ENCODE measurements at places on chromosomes 11 and 22.

- DNase-seq, result no peak
These were observed 2.8 kb downstream of the AMPD3 start for GRCh38 chr11:10457901-10458300.

DNA sequence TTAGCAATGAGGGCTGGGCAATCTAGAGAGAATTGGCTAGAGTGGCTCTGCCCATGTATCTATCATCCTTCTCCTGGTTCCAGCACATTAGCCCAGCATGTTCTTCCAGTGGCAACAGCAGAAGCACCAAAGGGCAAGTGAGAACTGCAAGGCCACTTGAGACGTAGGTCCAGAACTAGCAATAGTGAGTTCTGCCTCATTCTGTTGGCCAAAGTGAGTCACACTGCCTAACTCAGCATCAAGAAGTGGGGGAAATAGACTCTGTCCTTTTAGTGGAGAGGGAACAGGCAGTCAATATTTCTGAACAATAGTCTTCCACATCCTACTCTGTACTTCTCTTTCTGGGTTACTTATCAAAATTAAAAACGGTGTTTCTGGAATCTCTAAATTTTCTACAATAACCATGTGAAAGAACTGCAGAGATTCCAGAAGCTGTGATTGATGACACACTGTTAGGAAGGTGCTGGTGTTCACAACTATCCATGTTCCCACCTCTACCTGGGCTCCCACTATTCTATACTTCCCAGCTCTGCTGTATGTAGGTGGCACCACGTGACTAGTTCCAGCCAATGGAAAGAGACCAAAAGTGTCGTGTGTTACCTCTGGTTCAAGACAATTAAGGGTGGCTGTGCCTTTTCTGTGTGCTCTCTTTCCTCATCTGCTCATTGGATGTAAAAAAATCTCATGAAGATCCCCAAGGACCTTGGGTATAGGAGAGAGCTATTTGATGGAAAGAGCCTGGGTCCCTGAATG, 23.4 kb upstream of the GRK3 start:
- no peak for DNase-seq

GRCh38 chr11:76049511-76049910, 156.8 kb downstream of the WNT11 start:
- no peak for DNase-seq

DNA sequence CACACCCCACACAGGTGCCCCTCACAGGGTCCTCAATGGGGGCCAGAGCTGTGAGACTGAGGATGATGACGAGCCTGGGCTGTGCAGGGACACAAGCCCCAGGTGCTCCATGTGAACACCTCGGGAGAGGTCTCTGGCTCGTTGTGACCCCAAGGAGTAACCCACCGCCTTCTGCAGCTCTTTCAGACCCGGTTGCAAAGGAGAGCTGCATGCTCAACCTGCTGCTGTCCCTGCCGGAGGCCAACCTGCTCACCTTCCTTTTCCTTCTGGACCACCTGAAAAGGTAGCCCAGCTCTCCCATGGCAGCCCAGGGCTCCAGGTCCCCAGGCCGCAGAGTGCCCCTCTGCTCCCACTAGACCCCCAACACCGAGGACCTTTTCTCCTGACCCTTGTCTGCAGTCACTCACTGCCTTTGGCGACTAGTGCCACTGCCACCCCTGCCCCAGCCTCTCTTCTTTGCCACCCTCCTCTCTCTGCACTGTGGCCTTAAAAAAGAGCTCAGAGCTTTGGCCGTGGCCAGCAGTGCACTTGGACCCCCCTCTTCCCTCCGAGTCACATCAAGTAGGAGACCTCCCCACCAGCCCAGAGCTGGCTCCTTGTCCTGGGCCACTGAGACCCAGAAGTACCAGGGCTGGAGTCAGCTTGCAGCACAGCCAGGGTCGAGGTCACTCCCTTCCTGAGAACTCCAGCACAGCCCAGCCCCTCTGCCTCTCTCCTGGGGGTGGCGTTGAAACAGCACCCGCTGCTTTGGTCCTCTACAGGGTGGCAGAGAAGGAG, 133.7 kb downstream of the BCR start:
- no peak for DNase-seq

- no peak for DNase-seq
These were observed 176.9 kb downstream of the GRIA4 start for GRCh38 chr11:105786741-105787140.

- DNase-seq, result no peak
These were observed 19.1 kb downstream of the HIRA start for GRCh38 chr22:19412478-19412877.

GRCh38 chr11:62665075-62665598, at the start of the genes C11orf98 and CSKMT:
Gene C11orf98, minus strand, starts transcription at chr11:62665210. Its CDS starts 41 bp downstream, at chr11:62665169.
Gene CSKMT, plus strand, starts transcription at chr11:62665312. Its CDS starts 568 bp downstream, at chr11:62665880.
- peak; percentile 93 for DNase-seq

DNA sequence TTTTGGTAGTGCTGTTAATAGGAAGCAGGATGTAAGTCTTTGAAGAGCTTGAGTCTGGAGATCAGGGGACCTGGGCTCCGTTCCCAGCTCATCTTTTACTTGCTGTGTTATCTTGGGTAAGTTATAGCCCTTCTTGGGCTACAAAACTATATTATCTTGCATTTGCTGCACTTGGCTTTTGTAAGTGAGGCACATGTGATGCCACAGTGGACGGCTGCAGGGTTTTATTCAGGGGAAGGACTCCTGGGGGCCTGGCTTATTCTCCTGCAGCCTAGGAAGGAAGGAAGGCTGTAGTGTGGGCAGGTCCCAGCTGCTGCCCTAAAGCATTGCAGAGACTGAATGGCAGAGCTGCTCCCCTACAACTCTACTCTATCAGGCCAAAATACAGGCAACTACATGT, 6.4 kb downstream of the CD82 start:
- no peak for DNase-seq

DNA sequence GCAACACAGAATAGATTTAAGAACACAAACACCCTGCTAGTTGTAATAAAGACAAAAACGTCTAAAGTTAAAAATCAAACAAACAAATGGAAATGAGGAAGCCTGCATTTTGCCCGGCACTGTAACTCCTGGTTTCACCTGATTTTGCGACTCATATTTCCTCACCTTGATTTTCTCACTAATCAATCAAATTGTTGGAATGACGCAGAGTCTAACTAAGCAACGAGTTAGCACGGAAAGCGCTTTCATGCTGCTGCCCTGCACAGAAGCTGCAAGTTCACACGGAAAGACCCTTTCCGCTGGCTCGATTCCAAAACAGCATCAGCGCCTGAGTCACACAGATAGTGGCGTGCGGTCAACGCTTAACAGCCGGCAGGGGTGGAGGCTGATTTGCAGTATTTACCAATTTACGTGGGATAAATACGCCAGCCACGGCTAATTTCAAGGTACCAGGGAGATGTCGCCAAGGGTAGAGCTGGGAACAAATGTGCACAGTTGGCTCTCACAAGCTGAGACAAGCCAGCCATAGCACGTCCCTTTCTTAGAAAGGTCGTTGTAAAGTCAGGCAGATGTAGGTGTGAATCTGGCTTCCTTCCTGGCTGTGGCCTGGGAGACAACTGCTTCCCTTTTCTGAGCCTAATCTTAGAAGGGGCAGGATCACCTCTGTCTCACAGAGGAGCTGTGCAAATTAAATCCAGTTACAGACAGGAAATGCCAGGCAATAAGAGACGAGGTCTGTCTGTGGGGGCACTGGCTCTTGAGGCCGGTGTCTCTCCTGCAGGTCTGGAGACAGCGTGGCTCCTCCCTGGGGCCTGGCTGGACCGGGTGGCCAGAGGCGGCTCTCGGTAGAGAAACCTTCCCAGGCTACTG, 76.9 kb upstream of the TTLL12 start:
- DNase-seq, result peak; percentile 72

GRCh38 chr11:74427384-74427886, 29.2 kb upstream of the PGM2L1 start:
- DNase-seq, result no peak

DNA sequence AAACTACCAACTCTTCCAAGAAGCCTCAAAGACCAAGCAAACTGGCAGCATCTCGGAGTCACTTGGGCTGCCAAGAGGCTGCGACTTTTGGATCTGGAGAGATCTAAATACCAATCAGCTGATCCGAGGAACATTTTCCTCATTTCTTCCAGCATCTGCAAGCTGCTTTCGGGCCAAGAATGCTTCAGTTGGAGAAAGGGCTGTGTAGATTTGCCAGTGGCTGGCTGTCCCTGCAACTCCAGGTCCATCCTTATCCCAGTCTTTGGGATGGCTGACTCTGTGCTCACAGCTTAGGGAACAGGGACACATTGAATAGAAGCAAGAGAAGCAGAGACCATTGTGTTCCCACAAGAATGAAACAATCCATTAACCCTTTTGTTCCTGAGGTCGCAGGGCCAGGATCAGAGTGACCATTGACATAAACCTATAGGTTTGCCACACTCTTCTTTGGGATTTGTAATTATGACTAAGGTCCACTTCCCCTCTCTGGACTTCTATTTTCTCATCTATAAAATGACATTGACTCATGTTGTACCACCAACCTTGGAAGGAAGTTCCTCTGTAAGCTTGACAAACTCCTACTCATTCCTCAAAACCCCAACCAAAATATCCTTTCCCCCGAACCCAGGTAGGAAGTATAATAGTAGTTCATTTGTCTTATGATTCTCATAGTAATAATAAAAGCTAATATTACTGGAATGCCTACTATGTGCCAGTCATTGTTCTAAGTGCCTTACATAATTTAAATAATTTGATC, 340.8 kb downstream of the MN1 start:
- DNase-seq, result no peak

GRCh38 chr11:29395555-29396072, 621.2 kb downstream of the KCNA4 start:
- DNase-seq, result no peak

DNA sequence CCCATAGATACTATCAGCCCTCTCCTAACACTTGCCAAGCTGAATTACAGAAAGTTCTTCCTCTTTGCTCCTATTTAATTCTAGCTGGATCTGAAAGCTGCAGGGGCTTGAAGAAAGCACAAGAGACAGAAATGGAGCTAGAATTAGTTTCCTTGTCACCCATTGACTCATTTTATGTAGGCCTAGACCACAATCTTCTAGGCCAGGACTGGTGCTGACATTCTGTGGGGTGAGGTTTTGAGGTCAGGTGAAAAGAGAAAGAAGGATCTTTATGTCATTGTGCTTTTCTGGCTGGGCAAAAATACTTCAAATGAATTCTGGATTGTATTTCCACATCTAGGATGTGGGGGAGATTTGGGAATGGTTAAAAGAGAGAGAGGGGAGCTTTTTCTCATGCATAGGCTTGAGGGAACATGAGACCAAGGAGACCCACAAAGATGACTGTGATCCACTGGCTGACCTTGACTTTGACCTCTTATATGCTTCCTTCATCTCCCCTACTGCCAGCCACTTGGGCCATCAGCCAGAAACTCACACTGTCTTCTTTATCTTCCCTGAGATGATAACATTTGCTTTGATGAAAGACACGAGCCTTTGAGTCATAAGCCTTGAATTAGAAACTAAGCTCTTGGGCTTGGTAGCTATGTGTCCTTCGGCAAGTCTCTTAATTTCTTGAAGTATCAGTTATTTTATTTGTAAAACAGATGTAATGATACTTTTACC, 274.9 kb upstream of the CADM1 start:
- no peak for DNase-seq

- no peak for DNase-seq
These were observed 5.3 kb upstream of the TYMP start for GRCh38 chr22:50535113-50535512.

GRCh38 chr22:40414311-40414710, 43.9 kb downstream of the SGSM3 start:
- no peak for DNase-seq

DNA sequence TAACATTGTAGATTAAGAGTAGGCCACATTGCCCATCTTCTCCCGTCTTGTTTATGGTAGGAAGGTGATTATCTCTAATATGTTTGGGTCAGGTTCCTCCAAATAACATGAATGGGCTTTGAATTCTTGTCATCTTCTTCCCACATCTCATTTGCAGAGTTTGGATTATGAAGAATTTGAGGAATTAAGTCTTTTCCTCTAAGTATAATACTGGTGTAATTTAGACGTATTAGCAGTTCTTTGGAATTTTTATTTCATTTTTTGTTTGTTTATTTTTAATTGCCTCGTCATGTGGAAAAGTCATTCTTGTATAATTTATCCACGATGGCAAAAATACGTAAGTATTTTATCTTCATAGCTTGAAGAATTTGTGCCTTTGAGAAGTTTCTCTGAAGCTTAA, 73.4 kb downstream of the ARHGEF12 start:
- DNase-seq, result no peak
